ENCODE measurements at places on chromosomes 5 and 9.
A peak's percentile ranks its signal among the peaks of the same experiment; 100 is the strongest.

GRCh38 chr5:151255621-151256286 is 2.8 kb downstream of the GM2A start:
- peak; percentile 85 for DNase-seq

DNA sequence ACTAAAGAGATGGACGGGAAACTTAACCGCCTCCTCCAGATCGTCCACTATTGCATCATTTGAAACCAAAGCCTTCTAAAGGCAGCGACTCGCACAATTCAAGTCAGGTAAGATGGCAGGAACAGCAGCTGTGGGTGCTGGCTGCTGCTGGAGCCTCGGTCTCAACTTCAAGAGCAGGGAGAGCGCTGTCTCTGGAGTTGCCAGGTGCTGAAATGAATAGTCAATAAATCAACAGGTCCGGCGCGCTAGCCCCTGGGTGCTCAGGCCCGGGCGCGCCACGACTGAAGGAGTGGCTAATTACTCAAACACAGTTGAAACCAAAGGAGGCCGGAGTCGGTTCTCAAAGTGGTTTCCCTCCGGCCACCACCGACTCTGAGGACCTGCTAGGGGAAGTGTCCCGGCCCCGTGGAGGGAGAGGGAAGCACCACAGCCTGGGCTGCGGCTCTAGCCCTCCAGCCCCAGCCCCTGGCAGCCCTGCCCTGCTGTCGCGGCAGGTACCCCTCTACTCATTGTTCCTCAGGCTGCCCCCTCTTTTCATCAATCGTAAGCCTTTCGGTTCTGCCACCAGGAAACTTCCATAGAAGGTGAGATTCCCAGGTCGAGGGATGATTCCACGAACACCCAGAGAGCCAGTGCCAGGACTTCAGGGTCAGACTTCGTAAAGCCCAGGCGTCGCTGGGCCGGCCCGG is 804 bp downstream of the TTC39B start:
- DNase-seq, result no peak

GRCh38 chr5:124990723-124991122 is 244.3 kb upstream of the ZNF608 start:
- no peak for DNase-seq

GRCh38 chr9:108095496-108095895 is 605.9 kb upstream of the KLF4 start:
- no peak for DNase-seq

DNA sequence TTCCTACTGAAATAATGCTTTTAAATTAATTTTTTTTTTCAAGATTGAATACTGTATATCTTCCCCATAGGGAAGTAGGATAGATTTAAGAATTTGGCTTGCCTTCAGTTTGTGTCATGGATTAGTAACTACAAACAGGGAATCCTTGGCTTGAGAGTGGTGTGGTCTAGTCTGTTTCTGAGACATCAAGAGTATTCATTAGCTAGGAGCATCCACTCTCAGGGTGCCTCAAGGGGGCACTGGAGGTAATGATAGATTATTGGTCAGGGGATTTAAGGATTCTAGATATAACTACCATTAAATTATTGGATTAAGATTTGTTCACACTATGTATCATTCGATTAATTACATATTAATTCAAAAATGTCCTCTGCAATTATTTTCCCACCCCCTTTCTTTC is 91.8 kb upstream of the TXNDC8 start:
- no peak for DNase-seq

DNA sequence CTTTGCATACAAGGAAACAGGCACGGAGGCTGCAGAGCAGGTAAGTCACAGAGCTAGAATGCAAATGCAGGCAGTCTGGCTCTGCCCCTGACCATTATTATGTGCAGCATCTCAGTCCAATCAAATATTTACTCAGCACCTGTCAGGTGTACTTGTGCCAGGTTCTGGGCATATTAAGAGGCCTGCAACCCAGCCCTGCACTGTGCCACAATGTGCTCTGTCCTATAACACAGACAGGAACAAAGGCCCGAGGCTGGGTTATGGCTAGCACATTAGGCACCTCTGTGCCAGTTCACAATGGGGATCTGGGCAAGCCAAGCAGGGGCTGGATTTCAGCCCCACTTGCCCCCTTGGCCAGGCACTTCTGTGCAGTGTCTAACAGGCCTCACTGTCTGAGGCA is 14.0 kb downstream of the ARL15 start:
- DNase-seq, result no peak

- no peak for DNase-seq
Measured at GRCh38 chr9:93825348-93826115, 129.6 kb downstream of the BARX1 start.

DNA sequence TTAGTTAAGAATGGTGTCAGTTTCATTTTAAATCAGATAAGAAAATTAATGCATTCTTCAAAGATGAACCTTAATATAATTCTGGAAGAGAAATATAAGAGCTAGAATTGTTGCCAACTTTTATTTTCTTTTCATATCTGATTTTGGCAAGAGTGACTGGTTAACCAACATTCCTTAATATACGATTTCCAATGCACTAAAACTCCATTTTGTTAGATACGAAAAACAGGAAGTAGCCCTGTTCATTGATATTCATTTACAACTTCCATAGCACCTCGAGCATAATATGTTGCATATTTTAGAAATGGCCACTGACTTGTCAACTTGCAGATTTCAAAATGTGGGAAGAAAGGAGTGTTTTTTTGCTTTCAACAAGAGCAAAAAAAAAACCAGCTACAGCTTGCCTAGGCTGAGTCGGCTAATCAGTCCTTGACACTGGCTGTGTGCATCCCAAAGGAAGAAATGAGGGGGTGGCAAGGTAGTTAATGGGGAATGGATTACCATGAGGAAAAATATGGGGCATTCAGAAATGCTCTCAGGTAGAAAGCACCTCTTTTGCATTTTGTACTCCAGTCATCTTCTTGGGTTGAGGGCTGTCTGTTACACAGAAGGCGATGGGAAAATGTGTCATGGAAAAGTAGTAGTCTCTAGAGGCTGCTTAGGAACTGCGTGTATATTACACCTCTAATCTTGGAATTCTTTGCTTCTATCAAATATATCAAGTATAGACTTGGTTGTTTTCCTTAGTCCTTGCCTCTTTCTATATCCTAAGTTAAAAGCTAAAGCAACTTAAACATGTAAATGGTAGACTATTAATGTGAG is 3.9 kb downstream of the MAP3K1 start:
- no peak for DNase-seq

- no peak for DNase-seq
Measured at GRCh38 chr9:118563677-118564076, 805.6 kb downstream of the BRINP1 start.

DNA sequence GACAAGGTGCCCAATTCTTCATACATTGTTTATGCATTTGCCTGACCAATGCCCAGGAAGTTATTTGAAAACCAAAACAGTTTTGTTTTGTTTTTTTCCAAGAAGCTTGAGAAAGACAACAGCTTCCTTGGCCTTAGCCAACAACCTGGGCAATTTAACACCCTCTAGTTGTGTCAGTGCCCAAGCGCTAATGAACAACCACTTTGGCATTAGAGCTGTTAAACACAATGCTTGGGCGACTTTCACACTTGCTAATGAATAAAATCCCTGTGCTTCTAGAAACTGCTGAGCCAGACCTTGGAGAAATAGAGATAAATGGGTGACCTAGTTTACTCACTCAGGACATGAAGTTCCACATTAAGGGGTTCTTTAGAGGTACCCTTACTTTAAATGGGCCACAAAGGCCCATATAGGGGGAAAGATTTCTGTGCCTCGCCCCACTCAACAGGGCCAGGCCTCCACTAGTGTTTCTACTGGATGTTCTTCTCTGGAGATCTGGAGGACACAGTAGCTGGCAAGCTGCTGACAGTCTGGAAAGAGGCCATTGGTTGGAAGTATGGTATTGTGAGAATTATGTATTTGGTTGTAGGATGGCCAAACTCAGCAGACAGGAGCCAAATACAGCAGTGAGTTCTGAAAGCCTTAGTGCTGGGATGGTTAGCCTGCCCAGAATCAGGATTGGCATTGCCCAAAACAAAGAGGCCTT is 179.8 kb downstream of the DOCK8 start:
- no peak for DNase-seq

DNA sequence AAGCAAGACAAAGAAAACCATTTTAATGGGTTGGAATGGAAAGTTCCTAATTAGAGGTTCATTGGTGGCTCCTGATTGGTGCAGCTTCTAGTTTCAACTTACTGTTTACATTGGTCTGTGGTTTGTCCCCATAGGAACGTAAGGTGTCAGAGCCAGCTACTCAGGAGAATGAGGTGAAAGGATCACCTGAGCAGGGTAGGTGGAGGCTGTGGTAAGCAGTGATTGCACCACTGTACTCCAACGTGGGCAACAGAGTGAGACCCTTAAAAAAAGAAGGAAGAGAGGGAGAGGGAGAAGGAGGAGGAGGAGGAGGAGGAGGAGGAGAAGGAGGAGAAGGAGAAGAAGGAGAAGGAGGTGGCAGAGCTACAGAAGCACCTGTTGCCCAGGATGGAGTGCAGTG is 30.4 kb downstream of the KCNIP1 start:
- no peak for DNase-seq

GRCh38 chr9:106795031-106795430 is 67.9 kb upstream of the ZNF462 start:
- no peak for DNase-seq

DNA sequence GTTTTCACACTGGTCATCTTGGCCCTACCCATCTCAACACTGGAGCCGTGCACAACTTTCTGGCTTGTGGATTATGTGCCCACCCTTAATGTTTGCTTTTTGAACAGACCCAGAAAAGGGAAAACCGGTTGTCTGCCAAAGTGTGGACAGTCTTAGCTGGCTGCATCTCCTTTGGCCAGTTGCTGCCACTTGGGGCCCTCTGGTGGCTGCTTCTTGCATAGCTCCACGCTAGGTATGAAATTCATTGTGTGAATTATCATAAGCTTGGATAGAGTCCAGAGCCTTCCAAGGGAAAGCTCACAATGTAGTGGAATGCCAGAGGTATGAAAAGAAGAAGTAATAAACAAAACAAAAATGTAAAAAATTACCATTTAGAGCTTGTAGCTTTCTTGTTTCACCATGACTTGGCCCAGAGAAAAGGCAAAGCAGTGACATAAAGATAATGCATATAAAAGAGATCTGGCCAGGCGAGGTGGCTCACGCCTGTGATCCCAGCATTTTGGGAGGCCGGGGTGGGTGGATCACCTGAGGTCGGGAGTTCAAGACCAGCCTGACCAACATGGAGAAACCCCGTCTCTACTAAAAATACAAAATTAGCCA is 12.5 kb upstream of the SLC36A3 start:
- peak; percentile 70 for DNase-seq

DNA sequence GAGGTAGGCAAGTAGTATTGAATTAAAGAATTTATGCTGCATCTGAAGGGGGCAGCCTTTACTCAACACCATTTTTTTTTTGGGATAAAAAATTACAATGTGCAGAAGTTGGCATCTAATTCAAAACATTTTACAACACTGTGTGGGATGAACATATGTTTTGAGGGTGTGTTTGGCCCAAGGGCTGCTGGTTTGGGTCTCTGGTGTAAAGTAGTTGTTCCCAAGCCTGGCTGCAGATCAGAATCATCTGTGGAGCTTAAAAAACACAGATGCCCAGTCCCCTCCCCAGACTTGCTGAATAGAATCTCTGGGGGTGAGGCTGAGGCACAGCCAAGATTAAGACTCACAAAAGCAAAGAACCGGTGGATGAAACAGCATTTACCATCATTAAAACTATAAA is 33.0 kb upstream of the PDZD2 start:
- no peak for DNase-seq

DNA sequence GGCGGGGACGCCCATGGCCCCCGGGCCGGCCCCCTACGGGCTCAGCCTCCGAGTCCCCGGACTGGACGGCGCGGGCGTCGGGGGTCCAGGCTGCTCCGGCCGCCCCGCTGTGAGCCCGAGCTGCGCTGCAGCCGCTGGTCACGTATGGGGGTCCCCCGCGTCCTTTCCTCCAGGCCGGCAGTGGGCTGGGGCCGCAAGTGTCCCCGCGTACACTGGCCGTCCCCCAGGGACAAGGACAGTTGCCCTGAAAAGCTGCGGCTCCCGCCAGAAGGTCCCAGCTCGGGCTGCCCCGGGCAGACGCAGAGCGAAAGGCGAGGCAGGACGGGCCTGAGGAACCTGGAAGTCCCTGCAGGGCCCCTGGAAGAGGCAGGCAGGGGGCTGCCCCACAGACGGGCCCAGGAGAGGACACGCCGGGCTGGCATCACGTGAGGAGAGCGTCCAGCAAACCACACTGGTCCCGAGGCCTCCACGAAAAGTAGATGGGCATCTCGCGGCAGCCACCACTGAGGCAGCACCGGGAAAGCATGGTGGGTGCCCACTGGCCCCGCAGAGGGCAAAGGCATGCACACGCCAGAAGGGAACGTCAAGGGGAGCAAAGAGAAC is 3.3 kb upstream of the NKD2 start:
- no peak for DNase-seq

- no peak for DNase-seq
Measured at GRCh38 chr9:134537951-134538641, 103.5 kb upstream of the COL5A1 start.

DNA sequence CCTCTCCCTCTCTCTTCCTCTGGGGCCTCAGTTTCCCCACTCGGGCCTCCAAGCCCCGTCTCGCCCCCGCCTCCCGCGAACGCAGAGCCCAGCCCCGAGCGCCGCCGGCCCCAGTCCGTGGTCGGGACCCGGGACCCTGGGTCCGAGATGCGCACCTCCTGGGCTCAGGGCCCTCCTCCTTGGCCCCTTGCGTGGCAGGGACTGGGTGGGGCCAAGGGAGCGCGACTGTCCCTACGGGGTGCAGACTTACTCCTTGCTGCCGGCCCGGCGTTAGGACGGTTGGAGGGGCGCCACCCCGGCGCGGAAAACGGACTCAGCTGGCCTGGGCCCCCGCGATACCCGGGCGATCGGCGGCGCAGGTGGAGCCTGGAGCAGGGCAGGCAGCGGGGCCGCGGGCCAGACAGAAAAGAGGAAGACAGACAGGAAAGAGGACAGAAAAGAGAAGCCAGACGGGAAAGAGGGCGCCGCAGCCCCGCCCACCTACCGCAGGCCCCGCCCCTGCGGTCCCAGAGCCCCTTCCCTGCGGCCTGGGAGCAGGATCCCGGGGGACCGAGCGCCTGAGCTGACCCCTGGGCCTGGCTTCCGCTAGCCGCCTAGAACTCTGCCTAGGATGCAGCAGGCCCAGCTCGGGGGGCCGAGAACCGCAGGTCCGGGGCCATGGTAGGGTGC is at the start of gene GBGT1:
Gene GBGT1, minus strand, starts transcription at position 411 of the 669 bp plus-strand sequence. CDS start 1,502 bp downstream, outside the sequence.
- no peak for DNase-seq

GRCh38 chr9:79989079-79989478 is 417.3 kb downstream of the TLE4 start:
- DNase-seq, result no peak

GRCh38 chr9:132828201-132828770 is 49.8 kb downstream of the AK8 start:
- DNase-seq, result no peak
